Right atrium auricular region (tissue), 2 donors: ENCODE measurements at places on chromosomes 4 and X. TPM values are rescaled to one million over a fixed set of nuclear protein-coding genes. Genes with fewer than 3 reads are reported as not detected.

Gene CRMP1
- total RNA-seq, result 0.37 TPM

Gene CLNK
- total RNA-seq, result not detected

- DNase-seq, result no peak
Observed at GRCh38 chrX:152992115-152992514, 1.8 kb downstream of the PNMA5 start.

DNA sequence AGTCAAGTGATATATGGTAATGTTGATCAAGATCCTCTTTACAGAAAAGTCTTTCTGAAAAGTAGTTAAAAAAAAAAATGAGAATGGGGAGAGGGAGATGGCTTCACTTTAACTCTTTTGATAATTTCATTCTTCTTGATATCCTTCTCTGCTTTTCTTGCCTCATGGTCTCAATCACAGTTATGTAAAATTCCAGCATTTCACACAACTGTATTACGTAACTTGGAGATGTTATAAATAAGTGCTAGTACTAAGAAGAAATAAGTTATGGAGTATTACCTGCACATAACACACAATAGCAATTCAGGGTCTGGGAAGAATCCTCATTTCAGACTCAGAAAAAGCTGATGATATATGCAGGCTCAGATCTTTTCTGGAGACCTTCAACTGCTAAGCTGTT lies 22.0 kb downstream of the RUFY3 start:
- no peak for DNase-seq

- DNase-seq, result no peak
Observed at GRCh38 chr4:62285026-62285425, 1084.9 kb downstream of the ADGRL3 start.

DNA sequence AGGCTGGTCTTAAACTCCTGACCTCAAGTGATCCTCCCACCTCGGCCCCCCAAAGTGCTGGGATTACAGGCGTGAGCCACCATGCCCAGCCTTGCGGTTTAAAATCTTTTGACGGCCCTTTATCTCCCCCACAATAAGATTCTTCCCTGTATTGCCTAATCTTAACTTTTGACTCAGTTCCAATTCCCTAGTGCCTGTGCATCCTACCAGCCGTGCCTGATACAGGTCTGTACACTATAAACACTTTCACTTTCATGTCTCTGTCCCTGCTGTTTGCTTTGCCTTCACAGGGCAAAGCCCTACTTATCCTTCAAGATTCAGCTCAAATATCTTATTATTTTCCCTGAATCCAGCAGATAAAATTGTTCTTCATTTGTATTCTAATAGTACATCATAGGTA lies 74.6 kb downstream of the WDR44 start:
- no peak for DNase-seq

- DNase-seq, result no peak
Observed at GRCh38 chr4:1403177-1403583, 3.1 kb downstream of the NKX1-1 start.
